DND-41 (cell line): ENCODE measurements at places on chromosomes 11 and 22.

GRCh38 chr11:116364348-116364747 is 408.4 kb downstream of the BUD13 start:
- no peak for DNase-seq

GRCh38 chr22:19446603-19447329 is 745 bp downstream of the C22orf39 start:
- DNase-seq: peak; percentile 35

DNA sequence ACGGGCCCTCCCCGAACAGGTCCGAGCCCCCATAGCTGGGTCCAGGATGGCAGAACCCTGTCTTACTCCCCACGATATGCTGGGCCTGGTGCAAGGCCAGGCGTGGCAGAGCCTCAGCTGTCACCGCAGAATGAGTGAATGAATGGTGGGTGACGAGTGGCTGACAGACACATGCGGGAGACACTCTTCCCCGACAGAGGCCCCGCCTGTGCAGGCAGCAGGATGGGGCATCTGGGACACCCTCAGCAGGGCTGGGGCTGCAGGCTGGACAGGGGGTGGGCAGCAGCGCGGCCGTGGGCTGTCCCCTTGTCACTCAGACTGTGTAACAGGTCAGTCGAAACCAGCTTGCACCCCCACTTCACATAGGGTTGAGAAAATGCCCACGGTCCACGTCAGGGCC is 18.0 kb downstream of the WNT7B start:
- DNase-seq: no peak

- DNase-seq: no peak
These were observed 93.1 kb upstream of the SC5D start for GRCh38 chr11:121199516-121199915.

DNA sequence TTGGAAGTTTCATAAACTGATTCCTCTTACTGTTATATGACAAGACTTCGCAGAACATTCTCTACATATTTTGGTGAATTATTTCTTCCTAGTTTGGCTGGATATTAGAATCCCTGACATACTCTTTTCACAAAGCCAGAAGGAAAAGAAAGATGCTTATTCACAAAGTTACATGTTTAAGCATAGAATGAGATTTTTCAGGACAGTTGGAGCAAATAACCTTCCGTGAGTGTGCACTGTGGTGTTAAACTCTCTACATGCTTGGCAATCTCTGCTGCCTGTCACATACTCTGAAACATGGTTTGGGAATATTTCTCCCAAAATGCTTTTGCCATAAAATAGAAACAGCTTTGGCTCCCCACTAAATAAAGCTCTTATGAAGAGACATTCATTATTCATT is 230.0 kb upstream of the MTNR1B start:
- no peak for DNase-seq

DNA sequence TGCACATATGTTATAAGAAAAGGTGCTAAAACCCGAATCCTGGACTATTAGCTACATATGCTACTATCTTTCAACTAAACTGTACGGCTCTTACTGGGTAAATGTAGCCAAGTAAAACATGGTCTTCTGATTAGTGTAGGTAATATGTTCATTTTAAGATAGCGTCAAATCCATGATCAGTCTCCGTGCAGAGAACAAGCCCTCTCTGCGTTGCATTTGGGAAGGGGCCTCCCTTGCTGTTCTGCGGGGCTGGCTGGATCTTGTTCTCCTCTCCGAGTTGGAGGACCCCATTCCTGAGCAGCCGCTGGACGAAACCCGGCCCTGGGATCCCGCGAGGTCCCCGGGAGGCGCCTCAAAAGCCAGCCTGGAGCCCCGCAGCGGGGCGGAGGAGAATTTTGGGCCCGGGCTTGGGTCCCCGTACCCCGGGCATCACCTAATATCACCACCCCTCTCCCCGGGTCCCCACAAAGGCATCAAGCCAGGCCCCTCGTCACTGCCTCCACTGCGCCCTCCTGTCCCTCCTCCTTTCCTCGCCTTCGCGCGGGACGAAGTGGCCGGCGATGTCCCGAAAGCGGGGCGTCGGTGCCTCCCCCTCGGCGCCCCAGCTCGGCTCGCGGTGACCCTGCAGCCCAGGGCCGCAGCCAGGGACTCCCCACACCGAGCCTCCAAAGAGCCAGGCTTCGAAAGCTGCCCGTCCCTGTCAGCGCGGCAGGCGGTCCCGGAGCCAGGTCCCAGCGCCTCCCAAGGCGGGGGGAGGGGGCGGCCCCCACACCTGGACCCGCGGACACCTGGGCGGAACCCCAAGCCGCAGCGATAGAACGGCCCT is 54.5 kb upstream of the FBXO3 start:
- DNase-seq: no peak

DNA sequence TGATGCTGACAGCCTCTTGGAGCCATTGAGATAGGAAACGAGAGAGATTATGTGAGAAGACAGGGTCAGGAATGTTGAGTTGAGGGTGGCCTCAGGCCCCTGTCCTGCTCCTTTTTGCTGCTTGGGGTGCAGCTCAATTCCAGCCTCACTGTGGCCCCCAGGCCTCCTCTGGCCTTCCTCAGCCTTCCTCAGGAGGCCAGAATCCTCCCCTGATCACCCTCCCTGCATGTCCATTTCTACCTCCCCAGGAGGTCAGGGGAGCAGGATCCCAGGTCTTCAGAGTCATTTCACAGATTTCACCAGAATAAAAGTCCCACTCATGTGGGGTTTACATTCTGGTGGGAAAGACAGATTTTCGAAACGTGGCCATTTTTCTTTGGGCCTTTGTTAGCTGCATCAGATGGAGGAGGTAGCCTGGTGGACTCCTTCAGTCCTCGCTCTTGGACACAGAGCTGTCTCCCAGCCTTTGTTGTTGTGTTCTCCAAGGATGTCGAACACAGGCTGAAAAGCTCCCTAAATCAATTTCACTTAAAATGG is 2.2 kb upstream of the KCNQ1OT1 start:
- no peak for DNase-seq

GRCh38 chr11:111729831-111730311 is 36.3 kb downstream of the PPP2R1B start:
- DNase-seq: no peak

DNA sequence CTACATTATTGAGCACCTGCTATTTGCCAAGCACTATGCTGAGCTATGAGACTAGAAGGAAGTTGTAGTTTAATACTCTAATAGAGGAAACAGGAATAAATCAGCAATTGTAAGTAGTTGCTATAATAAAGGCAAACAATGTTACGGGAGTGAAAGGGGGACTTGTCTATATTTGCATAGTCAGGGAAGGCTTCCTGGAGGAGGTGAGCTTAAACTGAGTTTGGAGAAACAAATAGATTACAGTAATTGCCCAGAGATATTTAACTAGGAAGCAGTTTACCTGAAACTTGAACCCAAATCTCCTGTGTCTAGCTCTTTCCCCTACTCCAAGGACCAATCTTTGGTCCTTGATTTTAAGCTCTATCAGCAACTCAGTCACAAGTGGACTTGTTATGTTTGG is 2.1 kb upstream of the ENTHD1 start:
- no peak for DNase-seq

DNA sequence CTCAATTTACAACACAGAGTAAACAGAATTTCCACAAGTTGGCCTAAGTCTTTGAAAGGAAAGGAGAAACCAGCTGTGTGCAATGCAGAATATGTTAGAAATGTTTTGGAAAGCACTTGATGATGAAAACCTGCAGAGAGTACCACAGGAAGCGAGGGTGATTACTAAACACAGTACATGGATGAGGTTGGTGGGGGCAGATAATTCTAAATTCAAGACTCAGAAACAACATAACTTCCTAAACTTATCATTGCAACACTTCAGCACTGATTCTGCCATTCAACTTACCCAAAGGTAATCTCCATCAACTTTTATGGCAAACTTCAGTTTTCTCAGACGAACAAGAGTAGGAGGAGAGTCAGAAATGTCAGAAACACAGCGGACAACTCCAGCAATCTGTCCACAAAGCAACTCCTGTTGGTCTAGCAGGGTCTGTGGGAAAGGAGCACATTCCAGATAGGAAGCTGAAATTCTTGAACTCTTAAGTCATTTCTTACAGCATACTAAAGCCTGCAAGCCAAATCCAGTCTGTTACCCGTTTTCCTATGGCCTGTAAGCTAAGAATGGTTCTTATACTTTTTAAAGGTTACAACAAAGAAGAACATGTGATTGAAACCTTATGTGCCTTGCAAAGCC is 6.8 kb downstream of the HPS4 start:
- no peak for DNase-seq

GRCh38 chr22:33224841-33225240 is 166.7 kb upstream of the SYN3 start:
- no peak for DNase-seq

DNA sequence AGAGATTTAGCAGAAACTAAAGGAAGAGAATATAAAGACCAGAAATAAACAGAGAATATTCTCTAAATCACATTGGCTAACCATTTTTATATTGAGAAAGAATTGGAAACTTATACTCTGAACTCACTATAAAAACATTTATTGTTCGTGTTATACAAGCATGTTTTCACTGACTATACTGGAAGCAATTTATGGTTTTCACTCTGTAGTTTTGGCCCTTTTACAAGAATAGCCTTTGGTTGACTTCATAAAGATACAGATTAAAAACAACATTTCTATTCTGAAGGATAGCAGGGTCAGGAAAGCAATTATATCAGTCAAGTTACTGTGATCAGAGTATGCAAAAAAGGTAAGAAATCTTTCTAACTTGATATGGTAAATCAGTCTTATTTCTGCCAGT is 965.7 kb upstream of the FAT3 start:
- DNase-seq: no peak

DNA sequence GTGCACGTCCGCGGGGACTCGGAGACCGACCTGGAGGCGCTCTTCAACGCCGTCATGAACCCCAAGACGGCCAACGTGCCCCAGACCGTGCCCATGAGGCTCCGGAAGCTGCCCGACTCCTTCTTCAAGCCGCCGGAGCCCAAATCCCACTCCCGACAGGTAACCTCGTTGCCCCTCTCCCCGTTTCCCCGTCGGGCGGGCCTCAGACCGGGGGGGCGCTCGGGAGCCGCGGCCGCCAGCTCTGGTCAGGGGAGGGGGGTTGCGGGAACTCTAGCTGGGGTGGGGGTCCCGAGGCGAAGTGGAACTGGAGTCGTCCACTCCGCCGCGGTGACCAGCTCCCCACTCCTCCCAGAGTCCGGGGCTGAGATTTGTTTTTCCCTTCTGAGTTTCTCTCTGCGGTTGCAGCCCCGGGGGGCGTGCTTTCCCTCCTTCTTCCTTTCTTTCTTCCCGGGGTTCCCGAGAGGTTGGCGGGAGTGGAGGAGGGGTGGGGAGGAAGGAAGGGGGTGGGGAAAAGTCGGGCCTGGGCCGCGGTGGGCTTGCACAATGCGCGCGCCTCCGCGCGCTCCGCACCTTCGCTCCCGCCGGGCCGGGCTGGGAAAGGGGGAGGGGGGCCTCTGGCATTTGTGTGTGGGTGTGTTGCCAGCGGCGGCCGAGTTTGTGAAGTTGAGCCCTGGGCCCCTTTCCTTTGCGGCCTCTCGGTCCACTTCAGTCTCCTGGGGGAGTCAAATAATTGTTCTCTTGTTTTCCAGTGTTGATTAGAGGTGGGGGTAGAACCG is 952 bp downstream of the YAP1 start:
- no peak for DNase-seq

DNA sequence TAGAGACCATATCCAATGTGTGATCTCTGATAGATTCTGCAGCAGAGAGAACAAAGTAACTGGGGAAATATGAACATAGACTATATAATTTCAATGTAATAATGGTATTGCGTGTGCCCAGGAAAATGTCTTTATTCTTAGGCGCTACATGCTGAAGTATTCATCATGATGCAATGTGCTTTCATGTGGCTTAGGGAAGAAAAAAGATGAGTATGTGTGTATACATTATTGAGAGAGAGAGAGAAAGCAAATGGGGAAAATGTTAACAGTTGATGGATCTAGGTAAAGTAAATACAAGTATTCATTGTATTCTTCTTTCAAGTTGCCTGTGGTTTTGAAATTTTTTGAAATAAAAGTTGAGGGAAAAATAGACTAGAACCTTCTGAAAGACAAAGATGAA is 10.3 kb downstream of the CADM1 start:
- DNase-seq: no peak

DNA sequence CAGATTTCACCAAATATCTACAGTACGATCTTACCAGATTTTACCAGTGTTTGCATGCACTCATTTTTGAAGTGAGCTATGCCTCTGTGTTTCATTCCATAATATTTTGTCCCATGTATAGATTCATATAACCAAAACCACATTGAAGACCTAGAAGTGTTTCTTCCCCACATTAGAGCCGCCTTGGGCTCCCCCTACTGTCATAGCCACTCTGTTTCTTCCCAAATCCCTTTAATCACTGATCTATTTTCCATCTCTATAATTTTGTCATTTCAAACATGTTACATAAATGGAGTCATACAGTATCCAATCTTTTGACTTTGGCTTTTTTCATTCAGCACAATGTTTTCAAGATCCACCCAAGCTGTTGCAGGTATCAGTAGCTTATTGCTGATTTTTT is 12.7 kb downstream of the MRGPRX3 start:
- no peak for DNase-seq
